ENCODE measurements at places on chromosomes 4 and X. TPM values are rescaled to one million over a fixed set of nuclear protein-coding genes. Genes with fewer than 3 reads are reported as not detected.

FAM9C gene
- not detected for total RNA-seq

RNF212 gene
- total RNA-seq: 1.6 TPM

TRPC5OS gene
- total RNA-seq: 0.22 TPM

ENPEP gene
- total RNA-seq: 19.0 TPM

PF4V1 gene
- total RNA-seq: not detected

MAGEC3 gene
- not detected for total RNA-seq

CABS1 gene
- not detected for total RNA-seq

EVC gene
- total RNA-seq: 52.3 TPM
